ENCODE measurements at places on chromosomes 1 and 21. TPM values are rescaled to one million over a fixed set of nuclear protein-coding genes. Genes with fewer than 3 reads are reported as not detected.

GRCh38 chr1:26730695-26731094 lies 34.9 kb downstream of the ARID1A start:
- DNase-seq = no peak
- H3K27me3 ChIP-seq = no peaks in the 10 kb centered on the region
- peaks cover 8% of the 10 kb centered on the region for H3K36me3 ChIP-seq
- H3K4me1 ChIP-seq = peaks cover 9% of the 10 kb centered on the region
- no peak overlapping the region for H3K4me3 ChIP-seq

- no peaks in the 10 kb centered on the region for H3K27me3 ChIP-seq
- peak within 1 kb of the TSS; percentile 12 for H3K4me3 ChIP-seq
- H3K36me3 ChIP-seq = no peaks in the 10 kb centered on the region
- DNase-seq = no peak
- H3K27ac ChIP-seq = peak within 1 kb of the TSS; percentile 21
- H3K4me1 ChIP-seq = peaks cover 12% of the 10 kb centered on the region
These were observed at the start of gene GBP3 for GRCh38 chr1:89022167-89022959. TSS of gene GBP3 (minus strand) at chr1:89022866. CDS start at chr1:89020721, 2,145 bp downstream.

GRCh38 chr1:245687636-245688535 lies 533.1 kb downstream of the KIF26B start:
- H3K4me1 ChIP-seq = peaks cover 12% of the 10 kb centered on the region
- DNase-seq = no peak
- H3K4me3 ChIP-seq = no peak overlapping the region
- no peaks in the 10 kb centered on the region for H3K27me3 ChIP-seq
- no peak overlapping the region for H3K27ac ChIP-seq

DNA sequence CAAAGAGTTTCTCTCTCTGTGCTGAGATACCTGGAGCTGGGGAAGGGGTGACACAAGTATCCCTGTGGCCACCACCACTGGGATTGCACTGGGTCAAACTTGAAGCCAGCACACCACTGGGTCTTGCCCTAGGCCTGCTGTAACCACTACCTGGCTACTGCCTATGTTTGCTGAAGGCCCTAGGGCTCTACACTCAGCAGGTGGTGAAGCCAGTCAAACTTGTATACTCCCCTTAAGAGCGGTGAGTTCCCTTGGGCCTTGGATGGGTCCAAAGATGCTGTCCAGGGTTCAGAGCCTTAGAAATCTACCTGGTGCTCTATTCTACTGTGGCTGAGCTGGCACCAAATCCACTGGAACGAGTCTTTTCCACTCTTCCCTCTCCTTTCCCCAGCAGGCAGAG lies 47.0 kb upstream of the WDR26 start:
- H3K36me3 ChIP-seq = no peaks in the 10 kb centered on the region
- no peak overlapping the region for H3K4me3 ChIP-seq
- DNase-seq = no peak
- H3K27me3 ChIP-seq = no peaks in the 10 kb centered on the region
- no peaks in the 10 kb centered on the region for H3K4me1 ChIP-seq
- no peak overlapping the region for H3K27ac ChIP-seq

DNA sequence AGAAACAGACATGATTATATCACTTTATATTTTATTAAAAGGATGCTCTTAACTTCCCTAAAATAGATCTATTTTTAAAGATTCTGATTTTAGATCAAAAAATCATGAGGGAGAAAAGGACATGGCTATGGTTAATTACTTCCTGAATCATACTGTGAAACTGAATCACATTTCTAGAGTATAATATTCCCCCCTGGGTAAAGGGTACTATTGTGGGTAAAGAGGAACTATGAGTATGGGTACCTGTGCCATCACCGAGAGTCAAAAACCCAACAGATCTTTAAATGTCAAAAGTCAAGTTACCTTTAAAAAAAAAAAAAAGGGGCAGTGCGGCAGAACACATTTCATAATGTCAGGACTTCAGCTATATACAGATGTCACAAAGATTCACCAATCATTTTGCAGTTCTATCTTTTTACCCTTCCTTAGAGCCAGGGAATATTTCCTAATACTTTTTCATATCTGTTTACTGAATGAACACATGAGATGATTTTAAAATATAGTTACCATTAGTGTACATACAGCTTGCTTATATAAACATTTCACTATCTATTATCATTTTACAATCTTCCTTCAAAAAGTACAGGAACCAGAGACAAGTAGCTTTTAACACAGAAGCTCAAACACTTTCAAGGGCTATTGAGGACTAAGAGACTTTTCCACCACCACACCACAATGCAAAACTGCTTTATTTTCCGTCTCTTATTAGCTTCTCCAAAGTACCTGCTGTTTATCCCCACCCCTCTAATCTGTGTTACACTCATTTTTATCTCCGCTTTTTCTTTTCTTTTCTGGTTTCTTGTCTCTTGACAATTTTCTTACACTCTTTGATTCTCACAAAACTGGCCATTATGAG lies 45.0 kb downstream of the EVI5 start:
- H3K4me3 ChIP-seq = no peak overlapping the region
- H3K4me1 ChIP-seq = no peaks in the 10 kb centered on the region
- H3K27me3 ChIP-seq = no peaks in the 10 kb centered on the region
- H3K36me3 ChIP-seq = no peaks in the 10 kb centered on the region
- H3K27ac ChIP-seq = no peak overlapping the region
- no peak for DNase-seq

DNA sequence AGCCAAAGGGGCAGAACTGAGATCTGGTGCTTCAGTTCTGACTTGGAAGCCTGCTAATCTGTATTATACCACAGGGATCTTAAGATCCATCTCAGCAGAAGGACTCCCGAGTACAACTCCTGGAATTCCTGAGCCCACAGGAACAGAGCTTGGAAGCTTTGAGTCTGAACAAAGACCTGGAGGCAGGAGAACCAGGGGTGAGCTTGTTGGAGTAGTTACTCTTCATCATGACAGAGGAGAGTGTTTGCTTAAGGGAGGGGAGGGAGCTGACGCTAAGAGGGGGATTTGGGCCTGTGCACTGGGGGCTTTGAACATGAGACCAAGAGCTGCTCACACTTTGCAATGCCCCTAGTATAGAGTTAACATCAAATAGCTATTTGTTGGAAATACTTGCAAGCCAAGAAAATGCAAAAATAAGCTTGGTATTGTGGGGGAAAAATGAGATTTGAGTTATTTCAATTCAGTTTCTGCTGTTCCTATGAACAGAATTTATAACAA lies 41.1 kb upstream of the TRABD2B start:
- no peaks in the 10 kb centered on the region for H3K36me3 ChIP-seq
- H3K27me3 ChIP-seq = no peaks in the 10 kb centered on the region
- no peaks in the 10 kb centered on the region for H3K4me1 ChIP-seq

DNA sequence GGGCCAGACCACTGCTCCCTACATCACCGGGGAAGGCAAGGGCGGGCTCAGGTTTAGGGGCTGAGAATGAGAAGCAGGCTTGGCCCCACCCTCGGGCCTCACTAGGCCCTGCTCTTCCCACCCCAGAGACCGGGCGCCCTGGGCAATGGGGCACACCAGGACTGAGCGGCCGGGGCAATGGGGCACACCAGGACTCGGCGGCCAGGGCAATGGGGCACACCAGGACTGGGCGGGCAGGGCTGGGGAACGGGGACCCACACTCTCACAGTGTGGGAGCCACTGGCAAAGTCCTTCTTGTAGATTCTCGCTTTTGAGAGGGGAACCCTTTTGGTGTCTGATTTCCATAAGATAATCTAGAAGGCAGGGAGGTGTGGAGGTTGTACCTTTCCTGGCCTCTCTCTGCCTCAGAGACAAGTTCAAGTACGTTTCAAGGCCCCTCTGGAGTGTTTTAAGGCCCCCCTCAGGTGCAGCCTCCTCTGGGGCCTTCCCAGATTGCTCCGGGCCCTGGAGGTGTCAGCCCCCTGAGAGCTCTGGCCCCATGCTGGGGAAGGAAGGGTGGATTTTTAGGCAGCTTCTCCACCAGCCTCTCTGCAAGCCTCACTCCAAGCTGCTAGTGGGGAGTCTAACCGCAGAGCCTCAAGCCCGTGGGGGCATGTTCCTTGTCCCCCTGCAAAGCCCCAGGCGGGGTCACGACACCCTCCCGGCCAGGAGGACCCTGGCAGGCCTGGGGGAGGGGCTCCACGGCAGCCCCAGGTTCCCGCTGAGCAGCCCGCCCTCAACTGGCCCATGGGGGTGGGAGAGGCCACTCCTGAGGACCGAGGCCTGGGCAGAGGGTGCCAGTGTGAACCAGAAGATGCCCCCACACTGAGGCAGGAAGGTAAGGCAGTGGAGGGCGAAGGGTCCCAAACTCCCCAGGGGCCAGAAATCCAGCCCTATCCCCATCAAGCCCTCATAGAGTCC lies 66.2 kb downstream of the ARHGEF16 start:
- no peaks in the 10 kb centered on the region for H3K4me1 ChIP-seq
- H3K27ac ChIP-seq = no peak overlapping the region
- no peaks in the 10 kb centered on the region for H3K36me3 ChIP-seq

- H3K36me3 ChIP-seq = no peaks in the 10 kb centered on the region
- no peak overlapping the region for H3K27ac ChIP-seq
- no peaks in the 10 kb centered on the region for H3K27me3 ChIP-seq
These were observed 71.4 kb downstream of the MEGF6 start for GRCh38 chr1:3539707-3540425.

GRCh38 chr1:183989078-183989577 lies 48.4 kb downstream of the COLGALT2 start:
- peaks cover 64% of the 10 kb centered on the region for H3K4me1 ChIP-seq
- H3K27me3 ChIP-seq = no peaks in the 10 kb centered on the region
- no peaks in the 10 kb centered on the region for H3K36me3 ChIP-seq
- peak overlapping the region; percentile 60 for H3K27ac ChIP-seq
- H3K4me3 ChIP-seq = no peak overlapping the region
- DNase-seq = no peak

DNA sequence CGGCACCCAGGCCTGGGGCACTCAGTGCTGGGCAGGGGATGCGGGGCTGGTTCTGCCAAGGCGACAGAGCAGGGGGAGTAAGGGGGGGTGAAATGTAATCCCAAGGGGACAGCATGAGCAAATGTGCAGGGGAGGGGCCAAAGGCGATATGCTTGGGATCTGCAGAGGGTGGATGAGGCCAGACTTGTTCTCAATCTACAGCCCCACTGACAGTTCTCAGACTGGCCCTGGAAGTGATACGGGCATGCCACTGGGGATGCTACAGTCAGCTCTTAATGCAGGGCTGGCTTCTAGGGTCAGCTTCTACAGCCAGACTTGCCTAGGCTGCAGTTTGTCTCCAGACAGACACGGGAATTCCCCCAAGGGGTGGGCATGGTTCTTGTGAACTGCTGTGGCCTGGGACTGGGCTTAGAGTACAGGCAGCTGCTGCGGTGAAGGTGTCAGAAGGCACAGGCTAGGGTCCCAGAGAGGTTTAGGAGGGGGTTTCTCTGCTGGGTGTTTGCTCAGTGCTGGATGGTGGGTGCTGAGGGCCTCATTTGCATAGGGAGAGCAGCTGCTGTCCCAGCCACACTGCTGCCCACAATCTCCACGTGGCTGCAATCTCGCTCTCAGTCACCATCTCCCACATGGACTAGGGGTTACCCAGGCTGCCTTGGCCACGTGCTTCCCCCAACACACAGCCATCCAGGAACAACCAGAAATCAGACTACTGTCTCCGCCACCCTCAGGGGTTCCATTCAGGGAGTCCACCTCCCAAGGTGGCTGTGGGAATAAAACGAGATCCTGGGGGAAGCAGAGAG lies 190.1 kb downstream of the HIVEP3 start:
- H3K4me1 ChIP-seq = no peaks in the 10 kb centered on the region
- H3K27ac ChIP-seq = no peak overlapping the region
- no peak overlapping the region for H3K4me3 ChIP-seq
- H3K36me3 ChIP-seq = no peaks in the 10 kb centered on the region

EVI5 gene
- total RNA-seq = 31.2 TPM

S100A13 gene
- total RNA-seq = 198 TPM

TCHHL1 gene
- total RNA-seq = not detected

FCRL4 gene
- total RNA-seq = not detected

C8A gene
- total RNA-seq = not detected

Data from Caco-2 (cell line).